Forelimb muscle (tissue), 1 donor: ENCODE measurements at places on chromosomes 13 and 19.

GRCh38 chr19:7981199-7981598 lies 24.2 kb downstream of the ELAVL1 start:
- DNase-seq = no peak

- DNase-seq = no peak
Measured at GRCh38 chr19:7435586-7435985, 53.2 kb downstream of the PEX11G start.

- no peak for DNase-seq
Measured at GRCh38 chr13:41985788-41986508, 25.0 kb upstream of the VWA8 start.

DNA sequence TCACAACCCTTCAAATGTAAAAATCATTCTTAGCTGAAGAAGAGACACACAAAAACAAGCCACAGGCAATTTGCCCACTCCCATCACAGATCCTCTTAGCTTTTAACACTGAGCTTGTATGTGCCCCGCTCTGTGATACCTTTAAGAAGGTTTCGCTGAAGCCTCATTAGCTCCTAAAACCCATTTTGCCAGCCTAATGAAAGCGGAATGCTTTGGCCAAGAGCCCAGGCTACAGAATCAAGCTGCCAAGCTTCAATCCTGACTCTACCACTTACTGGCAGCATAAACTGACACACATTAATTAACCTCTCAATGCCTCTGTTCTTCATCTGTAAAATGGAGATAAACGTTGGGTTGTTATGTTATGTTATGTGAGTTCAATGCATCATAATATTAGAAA lies 10.5 kb downstream of the ZNF112 start:
- no peak for DNase-seq

- DNase-seq = no peak
Measured at GRCh38 chr13:112586334-112586960, 1.5 kb downstream of the TUBGCP3 start.

- DNase-seq = no peak
Measured at GRCh38 chr13:24644036-24644435, 36.2 kb upstream of the ATP12A start.

- DNase-seq = no peak
Measured at GRCh38 chr19:7063339-7063738, 4.9 kb upstream of the MBD3L3 start.

GRCh38 chr13:41700790-41701310 lies 243.5 kb downstream of the RGCC start:
- DNase-seq = no peak

GRCh38 chr13:30224732-30225131 lies 82.6 kb downstream of the KATNAL1 start:
- DNase-seq = no peak

DNA sequence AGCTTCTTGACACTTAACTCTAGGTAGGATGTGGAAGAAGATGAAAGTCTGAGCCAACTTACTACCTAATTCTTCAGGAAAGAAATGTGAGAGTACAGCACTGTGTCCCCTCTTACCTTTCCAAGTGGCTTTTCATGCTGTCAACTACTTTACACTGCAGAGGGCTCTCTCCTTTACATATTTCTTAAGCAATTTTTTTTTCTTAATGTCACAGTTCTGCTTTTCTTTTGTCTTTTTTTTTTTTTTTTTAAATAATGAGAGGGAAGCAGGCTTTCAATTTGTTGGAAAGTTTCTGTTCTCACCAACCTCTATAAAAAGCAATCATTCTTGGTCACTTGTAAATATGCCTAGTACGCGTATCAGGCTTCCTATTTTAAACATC lies 212.7 kb upstream of the MIR17HG start:
- no peak for DNase-seq

- DNase-seq = no peak
Measured at GRCh38 chr19:51293571-51294210, 17.8 kb upstream of the IGLON5 start.

GRCh38 chr13:29448174-29448573 lies 147.3 kb downstream of the SLC7A1 start:
- no peak for DNase-seq

DNA sequence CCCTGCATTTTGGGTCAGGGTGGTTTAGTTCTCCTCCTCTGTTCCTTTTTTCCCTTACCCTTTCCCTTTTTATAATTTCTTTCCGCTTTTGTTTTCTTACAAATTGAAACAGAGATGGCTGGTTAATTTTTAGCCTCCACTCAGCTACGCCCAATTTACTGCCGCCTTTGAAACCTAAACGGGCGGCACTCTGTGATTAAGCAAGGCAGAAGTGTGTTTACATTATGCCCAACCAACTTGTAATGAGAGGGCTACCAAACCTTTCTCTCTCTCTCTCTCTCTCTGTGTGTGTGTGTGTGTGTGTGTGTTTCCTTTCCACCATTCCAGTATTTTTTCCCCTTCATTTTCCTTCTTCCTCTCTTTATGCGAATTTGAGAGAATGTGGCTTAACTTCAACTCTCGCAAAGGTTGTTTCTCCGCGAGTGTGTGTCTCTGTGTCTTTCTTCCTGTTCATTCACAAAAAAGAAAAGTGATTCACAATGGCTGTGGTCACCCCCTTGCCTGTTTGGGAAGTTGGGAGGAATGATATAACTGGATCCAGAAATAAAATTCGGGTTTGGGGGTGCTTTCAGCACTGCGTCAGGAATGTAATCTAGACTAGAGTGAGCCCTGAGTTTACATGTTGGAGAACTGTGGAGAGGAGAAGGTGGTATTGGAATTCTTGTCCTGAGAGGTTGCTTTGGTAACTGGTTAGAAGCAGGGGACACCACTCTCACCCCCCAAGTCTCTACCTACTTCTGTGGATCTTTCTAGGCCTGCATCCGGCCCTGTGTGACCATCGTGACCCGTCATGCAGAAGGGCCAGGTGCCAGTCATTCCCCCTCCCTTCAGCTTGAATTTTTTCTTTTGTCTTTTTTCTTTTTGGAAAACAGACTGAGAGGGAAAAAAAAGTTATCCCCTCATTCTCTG lies 31.4 kb downstream of the NFIX start:
- no peak for DNase-seq

- no peak for DNase-seq
Measured at GRCh38 chr13:20125783-20126165, 35.1 kb downstream of the GJA3 start.

DNA sequence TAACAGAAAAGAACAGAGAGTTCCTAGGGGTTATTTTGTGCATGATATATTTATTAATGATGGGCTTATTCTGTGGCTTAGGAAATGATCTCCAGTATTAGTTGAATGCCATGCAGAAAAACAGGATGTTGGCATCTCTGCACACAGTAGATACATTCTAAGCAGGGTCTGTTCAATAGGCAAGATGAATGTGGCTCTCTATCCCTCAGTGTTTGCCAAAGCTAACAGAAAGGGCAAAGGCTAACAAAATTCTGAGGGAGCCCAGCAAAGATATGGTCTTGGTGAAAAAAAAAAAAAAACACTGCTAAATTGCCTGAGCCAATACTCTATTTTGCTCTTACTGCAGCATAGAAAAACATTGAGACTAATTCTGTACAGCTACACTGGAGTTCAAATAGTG lies 1095.8 kb downstream of the UQCRFS1 start:
- no peak for DNase-seq

- no peak for DNase-seq
Measured at GRCh38 chr13:47119575-47120235, 222.9 kb upstream of the HTR2A start.

DNA sequence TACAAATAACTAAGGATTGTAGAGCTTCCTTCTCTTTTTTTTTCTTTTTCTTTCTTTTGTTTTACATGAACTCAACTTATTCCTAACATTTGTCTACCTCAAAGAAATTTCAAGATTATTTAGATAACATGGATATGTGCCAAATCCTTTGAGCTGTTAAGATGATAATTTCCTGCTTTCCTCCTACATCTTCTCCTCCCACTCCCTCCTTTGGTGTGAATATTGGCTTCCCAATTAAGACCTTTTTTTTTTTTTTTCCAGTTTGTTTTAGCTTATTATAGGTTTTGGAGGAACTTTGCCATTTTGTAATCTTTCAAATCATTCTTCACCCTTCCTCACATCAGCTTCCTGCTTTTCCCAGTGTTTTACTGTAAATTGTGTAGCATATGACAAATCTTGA lies 10.6 kb downstream of the NHLRC3 start:
- DNase-seq = no peak

GRCh38 chr13:111345682-111346081 lies 25.2 kb downstream of the TEX29 start:
- DNase-seq = no peak

DNA sequence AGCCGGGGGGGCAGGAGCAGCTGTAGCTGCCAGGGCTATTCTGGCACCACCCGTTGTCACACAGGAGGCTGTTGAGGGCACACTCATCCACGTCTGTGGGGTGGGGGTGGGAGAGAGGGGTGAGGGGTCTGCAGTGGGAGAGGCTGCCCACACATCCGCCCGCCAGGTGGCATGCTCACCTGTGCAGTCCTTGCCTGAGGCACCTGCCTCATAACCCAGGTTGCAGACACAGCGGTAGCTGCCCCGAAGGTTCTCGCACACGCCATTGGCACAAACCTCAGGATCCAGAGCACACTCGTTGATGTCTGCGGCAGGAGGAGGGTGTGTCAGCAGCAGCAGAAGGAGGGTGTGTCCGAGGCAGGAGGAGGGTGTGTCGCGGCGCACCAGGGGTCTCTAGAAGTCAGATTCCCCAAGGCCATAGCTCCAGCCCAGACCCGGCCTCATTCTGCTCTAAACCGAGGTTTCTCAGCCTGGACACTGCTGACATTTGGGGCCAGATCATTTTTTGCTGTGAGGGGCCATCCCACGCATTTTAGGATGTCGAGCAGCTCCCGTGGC lies 20.3 kb downstream of the FBN3 start:
- no peak for DNase-seq

DNA sequence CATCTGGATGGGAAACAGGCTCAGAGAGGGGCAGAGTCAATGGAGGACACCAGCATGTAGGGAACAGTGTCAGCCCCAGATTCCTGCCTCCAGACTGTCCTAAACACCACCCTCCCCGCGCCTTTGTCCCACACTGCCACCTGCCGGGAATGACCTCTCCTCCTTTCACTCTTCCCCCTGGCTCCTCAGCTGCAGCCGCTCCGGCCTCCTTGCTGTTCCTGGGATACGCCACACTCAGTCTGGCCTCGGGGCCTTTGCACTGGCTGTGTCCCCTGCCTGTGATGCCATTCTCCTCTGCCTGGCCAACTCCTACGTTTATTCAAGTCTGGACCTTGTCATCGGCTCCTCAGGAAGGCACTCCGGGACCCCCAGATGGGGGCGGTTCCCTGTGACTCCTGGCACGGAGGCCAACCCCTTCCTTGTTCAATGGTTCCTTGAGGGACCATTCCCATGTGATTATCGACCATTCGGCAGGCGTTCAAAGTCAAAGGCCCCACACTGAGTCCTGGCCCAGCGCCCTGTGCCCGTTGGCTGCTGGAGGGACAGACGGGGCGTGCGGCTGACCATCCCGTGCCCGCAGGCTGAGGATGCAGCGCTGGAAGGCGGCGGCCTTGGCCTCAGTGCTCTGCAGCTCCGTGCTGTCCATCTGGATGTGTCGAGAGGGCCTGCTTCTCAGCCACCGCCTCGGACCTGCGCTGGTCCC lies 15.8 kb downstream of the FUT6 start:
- no peak for DNase-seq

DNA sequence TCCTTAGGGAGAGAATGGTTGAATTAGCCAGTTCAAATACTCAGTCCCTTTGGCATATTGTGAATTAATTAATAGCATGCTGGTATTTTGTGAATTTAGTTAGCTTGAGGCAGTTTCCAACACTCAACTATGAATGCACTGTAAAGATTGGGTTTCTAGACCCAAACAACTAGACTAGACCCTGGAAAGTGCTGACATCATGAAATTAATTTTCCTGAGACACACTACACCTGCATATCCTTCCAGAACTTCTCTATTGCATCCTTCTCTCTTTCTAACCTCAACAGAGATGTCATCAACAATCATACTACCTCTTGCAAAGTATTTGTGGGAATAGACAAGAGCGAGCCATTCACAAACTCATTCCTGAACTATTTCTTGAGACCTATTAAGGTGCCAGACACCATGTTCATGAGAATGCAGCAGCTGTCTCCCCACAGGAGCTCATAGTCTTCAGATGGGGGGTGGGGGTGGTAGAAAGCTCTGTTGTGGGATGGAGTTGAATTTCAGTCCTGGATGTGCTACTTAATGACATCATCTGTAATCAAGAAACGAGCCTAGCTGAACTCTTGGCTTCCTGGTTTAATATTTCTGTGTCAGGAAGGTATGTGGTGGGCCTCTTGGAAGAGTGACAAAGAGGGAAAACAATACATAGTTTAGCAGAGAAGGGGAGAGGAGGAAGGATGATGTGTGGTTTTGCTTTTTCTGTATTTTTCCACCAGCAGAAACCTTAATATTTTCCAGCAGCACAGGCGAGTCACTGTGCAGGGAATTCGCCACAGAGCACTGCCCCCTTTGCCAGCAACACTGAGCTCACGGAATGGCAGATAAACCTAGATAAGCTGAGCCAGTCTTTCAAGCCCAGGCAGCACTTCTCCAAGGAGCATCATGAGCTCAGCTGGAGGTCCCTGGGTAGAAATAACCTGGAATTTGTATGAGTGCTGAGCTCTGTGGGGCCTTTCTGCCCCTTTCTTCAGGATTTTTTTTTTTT lies 53.1 kb upstream of the CYSLTR2 start:
- DNase-seq = no peak

DNA sequence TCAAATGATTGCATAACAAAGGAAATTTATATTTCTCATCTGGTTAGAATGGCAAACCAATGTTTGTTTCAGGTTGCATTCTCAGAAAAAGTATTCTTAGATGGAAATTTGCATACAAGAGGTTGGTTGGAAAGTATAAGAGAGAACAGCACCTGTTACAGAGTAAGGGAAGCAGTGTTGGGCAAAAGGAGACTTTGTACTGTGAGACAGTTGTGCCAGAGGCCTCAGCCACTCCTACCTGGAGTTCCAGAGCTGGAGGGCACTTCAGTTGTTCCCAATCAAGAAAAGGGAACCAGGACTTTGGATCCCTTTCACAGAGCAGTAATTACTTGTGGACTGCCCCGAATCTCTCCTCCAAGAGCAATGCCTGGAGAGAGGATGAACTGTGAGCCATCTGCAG lies 81.8 kb downstream of the SPRY2 start:
- no peak for DNase-seq

GRCh38 chr19:10390652-10391286 lies 10.4 kb upstream of the TYK2 start:
- no peak for DNase-seq

- DNase-seq = no peak
Measured at GRCh38 chr13:98279473-98280175, 102.6 kb upstream of the RNF113B start.

- no peak for DNase-seq
Measured at GRCh38 chr13:52921194-52921593, 72.8 kb upstream of the PCDH8 start.

GRCh38 chr13:63149375-63149774 lies 1733.7 kb upstream of the PCDH20 start:
- DNase-seq = no peak
